ENCODE measurements at places on chromosomes 3 and 15.

- DNase-seq: no peak
Measured at GRCh38 chr3:177842302-177842701, 645.0 kb upstream of the TBL1XR1 start.

DNA sequence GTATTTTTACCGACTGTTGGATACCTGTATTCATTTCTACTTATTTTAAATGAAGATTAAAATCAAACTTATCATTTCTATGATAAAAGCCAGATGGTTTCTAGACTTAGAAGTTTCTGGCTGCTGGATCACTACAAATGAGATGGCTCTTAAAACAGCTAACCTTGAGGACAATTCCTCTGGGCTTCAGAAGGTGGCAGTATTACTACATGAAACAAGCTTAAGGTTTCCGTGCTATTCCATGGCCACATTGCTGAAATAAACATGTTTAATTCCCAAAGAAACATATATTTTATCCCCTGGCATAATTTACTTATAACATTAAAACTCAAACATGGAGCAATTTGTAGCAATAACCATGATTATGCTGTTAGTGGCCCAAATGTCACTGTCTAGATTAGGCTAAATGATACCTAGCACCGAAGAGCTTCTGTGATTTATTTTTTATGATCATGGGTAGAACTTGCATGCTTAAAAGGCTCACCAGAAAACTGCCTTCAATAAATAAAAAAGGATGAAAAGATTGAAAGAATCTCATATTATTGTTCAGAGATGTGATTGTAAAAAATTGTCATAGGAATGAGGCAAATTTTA, 204.0 kb upstream of the NANOGP8 start:
- DNase-seq: no peak

DNA sequence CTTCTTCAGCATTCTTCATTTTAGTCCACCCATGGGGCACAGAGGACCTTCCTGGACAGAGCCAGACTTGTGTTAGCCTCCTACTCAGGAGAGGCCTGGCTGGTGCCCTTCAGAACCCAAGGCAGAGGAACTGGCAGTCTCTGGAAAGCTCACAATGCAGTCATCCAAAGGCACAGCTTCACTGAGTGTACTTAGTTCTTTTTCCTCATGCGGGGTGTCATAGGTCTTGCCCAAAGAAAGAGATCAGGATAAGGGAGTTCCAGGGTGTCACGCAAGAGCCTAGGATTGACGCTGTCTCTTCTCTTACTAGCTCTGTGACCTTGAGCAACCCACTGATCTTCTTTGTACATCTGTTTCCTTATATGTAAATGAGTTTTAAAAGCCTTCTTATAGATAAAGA, 58.7 kb downstream of the CD200 start:
- DNase-seq: no peak

DNA sequence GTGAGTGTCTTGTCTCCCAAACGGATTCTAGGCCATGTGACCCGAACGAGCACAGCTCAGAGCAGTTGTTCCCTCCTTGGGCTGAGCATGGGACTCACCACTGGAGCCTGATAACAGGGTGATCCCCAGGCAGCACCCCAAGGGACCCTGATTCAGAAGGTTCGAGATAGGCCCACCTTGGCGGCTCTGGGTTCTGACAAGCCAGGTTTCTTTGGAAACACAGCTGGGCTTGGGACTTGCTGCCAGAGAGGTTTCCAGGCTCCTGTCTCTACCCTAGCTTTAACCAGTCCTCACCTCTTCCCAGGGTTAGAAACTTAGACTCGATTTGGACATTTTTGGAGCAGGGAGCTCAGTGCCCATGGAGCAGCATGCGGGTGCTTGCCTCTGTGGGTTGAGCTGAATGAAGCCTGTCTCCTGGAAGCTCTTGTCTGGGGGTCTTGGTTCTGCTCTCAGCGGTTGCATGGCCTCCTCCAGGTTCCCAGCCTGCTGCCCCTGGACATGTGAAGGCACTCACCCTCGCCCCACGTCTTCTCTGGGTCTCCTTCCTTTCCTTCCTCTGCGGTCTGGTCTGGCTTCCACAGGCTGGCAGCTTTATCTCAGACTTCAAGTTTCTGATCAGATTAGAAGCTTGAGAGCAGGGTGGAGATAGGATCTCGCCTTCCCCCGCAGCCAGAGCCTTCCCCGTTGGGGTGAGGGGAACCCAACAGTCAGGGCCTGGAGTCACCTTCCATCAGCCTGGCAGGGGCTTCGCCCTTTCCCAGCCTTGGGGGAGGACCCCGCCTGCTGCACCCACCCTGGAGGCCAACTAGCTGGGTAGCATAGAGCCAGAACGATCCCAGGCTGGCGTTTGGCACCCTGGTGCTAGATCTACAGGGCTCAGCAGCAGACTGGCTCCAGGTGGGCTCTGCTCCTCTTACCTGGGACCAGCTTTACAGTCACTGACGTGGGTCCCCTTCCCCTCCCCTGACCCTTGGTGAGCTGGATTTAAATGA, 21.0 kb downstream of the PAQR5 start:
- DNase-seq: no peak

- no peak for DNase-seq
Measured at GRCh38 chr3:154598166-154598565, 168.2 kb upstream of the GPR149 start.
